ENCODE measurements at places on chromosomes 4 and X. TPM values are rescaled to one million over a fixed set of nuclear protein-coding genes. Genes with fewer than 3 reads are reported as not detected.

Gene SLC7A11
- 0.22 TPM for polyA plus RNA-seq

DNA sequence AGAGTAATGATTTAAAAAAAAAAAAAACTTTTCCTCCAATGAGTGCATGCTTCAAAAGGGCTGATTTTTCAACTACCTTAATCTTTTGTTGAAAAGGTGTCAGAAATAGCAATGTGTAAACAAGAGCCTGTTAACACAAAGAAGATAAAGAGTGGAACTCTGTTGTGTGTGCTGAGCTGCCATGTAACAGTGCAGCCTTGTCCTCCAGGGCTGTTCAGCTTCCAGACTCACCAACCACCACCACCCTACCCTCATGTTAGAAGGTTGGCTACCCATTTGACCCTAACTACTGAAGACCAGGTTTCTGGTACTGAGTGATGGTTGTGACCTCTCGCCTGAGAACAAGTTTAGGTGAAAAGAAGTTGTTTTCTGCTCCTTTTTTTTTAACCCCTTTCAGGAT, 222.8 kb upstream of the TEX13C start:
- no peak for DNase-seq

DNA sequence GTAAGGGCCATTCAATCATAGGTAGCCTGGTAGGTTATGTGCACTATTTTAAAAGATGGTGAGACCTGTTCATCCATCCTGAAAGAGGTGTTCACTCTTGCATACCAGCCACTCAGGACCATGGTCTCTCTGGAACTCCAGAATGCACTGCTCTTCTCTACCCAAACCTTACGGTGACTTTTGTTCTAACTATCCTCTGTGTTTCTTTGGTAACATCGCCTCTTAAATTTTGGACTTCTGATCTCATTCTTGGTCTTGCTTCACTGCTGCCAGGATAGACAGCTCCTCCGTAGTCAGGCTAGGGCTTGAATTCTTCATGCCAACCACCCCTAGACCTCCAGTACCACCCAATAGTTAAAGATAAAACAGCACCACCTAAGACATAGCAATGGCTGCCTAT, 346.3 kb upstream of the GALNT7 start:
- DNase-seq, result peak; percentile 71

DNA sequence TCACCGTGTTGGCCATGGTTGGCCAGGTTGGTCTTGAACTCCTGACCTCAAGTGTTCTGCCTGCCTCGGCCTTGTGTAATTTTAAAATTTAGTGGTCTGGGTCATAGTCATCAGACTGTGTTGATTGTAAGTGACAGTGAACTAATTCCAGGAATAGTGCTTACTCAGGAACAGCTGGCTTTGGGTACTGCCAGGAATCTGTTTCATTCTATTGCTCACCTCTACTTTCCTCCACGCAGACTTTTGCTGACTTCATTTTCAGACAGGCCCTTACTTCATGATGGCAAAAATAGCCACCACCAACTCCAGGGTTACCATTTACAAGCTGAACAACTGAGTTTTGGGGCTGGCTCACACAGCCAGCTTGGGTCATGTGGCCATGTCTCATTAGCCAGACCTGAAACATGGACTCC, 54.6 kb downstream of the FNIP2 start:
- DNase-seq, result no peak

DNA sequence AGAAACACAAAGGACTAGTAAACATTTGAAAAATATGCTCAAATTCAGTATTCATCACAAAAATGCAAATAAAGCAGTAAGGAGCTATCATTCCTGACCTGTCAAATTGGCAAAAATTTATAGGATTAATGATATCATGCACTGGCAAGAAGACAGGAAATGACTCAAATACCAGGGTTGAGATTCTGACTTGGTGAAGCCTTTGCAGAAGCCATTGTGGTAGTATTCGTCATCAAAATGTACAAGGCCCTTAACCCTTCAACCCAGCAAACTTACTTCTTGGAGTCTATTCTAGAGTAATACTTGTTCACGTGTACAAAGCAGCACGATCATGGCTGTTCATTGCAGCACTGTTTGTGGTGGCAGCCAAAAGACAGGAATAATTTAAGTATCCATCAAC, 132.4 kb downstream of the ENOX2 start:
- DNase-seq, result no peak
